ENCODE measurements at places on chromosomes 5 and 9. TPM values are rescaled to one million over a fixed set of nuclear protein-coding genes. Genes with fewer than 3 reads are reported as not detected.

GRCh38 chr9:85471791-85472190 is 270.0 kb downstream of the AGTPBP1 start:
- no peak for DNase-seq

GRCh38 chr5:9570876-9571275 is 25.0 kb upstream of the SEMA5A start:
- DNase-seq, result no peak

- DNase-seq, result no peak
Observed at GRCh38 chr9:17488662-17489061, 90.2 kb upstream of the SH3GL2 start.

DNA sequence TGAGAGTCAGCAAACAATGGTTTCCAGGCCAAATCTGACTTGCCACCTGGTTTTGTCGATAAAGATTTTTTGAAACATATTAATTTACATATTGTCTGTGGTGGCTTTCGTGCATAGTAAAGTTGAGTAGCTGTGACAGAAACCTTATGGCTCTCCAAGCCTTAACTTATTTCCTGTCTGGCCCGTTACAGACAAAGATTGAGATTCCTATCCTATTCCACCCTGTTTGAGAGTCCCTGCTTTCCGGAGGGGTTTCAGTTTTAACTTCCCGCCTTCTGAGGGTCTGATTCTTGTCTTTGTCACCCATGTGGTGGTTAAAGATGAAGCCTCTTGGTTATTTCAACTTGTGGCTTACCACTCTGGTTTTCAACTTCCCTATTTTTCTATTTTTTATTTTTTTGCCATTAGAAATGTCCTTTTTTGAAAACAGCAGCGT is 11.4 kb downstream of the OTULIN start:
- DNase-seq, result no peak

DNA sequence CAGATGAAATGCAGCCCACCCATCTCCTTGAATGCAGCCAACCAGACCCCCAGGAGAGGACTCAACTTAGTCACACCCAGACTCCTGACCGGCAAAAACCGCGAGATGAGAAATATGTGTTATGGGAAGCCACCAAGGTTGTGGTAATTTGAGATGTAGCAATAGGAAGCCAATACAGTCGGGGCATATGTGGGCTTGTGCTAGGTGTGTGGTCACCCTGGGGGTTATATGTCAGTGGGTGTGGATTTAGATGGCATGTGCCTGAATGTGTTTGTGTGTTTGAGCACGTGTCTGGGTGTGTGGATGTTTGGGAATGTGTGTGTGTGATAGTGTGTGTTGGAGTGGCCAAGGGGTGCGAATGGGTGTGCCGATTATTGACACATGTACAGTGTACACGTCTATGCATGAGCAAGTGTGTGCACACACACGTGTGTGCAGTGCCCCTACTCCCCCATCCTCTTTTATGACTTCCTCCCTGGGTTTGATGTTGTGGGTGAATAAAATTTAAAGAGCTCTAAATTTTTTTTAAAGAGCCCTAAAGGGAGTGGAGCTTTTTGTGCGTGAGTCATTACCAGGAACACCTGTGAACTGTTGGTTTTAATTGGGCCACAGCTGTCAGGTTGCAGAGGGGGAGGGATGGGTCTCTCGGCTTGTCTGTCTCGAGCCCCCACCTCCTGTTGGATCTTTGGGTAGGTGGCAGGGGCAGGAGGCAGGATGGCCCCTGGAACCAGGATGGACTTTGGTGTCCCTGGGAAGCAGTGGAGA is 86.8 kb downstream of the LHX2 start:
- DNase-seq, result no peak

AJM1 gene
- total RNA-seq, result 6.3 TPM

SNAPC3 gene
- total RNA-seq, result 25.0 TPM
